T-helper 2 cell (primary cell): ENCODE measurements at places on chromosomes 2 and 18.

DNA sequence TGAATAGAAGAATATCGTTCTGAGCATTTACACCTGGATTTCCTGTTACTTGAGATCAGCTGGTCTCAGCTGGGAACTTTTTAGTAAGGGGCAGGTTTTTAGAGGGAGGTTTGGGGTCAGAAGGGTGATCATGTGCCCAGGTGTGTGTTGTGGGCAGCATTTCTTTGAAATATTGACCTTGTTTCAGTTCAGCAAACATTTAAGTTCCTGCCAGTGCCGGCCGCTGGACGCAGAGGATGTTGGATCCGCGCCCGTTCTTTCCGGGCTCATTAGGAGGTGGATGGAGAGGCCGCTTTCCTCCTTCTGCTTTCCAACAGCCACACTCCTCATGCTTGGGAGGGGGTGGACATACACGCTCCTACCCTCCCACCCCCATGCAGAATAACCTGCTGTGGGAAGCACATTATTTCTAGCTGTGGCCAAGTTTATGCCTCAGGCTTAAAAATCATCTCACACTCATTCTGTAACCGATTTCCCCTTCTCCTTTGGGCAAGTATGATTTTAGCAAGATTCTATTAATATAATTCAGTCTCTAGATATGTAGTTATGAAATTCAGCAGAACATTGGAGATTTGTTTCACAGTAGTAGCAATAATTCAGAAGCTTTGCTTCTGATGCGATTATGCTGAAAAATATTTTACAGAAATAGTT, 131.4 kb downstream of the ZNF236 start:
- DNase-seq = no peak

DNA sequence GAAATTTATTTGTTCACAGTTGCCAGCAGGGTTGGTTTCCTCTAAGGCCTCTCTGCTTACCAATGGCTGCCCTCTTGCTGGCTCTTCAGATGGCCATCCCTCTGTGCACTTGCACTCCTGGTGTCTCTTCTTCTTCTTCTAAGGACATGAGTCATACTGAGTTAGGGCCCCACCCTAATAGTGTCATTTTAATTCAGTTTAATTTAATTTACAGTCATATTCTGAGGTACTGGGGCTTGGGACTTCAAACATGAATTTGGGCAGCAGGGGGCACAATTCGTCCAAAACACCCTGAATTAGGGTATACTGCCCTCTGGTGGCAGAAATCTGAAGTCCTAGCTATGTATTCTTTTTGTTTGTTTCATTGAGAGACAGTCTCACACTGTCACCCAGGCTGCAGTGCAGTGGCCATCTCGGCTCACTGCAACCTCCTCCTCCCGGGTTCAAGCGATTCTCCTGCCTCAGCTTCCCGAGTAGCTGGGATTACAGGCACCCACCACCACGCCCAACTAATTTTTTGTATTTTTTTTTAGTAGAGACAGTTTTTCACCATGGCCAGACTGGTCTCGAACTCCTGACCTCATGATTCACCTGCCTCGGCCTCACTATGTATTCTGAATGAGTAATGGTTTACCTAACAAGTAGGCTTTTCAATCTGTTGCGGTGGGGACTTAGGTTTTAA, 19.8 kb downstream of the SLC4A1AP start:
- DNase-seq = peak; percentile 71

DNA sequence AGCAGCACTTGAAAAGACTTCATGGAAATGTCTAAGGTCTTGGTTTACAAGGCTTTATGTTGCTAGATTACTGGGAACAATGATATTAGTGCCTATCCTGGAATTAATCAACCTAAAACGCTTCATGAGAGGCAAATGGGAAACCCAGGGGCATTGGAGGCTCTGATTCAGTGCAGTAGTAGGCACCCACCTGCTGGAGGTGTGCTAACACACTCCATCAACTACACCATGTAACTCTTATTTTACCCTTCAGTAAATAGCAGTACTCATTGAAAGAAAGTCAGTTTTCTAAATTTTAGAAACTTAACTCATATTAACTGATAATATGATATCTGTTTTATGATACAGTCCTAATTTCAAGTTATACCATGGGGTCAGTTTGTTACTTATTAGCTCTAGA, 17.4 kb upstream of the HNRNPA3 start:
- DNase-seq = no peak

DNA sequence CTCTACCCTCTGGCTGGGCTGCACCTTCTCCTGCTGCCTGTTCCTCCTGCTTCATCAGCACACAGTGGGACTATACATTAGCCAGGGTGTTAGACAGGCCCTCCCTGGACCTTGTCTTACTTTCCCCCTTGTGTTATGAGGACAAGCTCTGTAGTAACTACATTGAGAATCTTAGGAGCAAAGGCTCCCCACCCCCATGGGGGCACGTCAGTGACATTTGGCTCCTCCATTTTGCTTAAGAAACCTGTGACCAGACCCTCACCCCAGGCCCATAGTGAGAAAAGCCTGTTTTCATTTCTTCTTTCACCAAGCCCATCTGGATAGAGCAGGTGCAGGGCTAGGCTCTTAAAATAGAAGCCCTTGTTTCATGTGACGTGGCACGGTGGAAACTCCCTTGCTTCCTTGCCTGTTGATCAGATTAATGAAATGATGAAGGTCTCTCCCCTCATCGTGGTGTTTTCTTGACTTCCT, 146.7 kb downstream of the RPIA start:
- DNase-seq = peak; percentile 14

DNA sequence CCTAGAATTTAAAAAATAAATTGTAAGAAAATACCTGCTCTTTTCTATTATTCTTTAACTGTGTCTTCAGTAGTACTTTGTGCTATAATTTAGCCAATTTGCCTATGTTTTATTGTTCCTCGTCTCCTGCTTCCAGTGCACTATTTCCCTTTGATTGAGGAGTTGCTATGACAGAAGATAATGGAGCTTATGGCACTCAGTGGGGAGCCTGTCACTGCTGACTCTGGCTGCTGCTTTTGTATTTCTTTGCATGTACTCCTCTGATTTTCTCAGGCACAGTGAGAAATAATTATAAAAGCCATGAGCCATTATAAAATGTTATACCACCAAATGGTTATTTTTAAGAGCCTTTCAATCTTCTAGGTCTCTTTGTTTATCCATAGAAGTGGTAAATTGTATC, 1310.8 kb upstream of the SLC39A10 start:
- DNase-seq = no peak

DNA sequence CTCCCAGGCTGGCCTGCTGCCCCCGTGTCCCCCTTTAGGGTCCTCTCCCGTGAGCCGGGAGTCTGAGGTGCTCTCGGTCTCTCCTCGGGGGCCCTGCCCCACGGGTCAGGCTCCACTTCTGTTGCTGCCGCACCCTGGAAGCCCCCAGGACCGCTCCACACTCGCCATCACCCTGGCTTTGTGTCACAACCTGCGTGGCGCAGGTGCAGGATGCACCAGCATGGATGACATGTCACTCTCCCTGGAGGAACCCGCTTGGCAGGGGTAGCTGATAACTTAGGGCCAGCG, 10.8 kb upstream of the ARHGEF4 start:
- no peak for DNase-seq

DNA sequence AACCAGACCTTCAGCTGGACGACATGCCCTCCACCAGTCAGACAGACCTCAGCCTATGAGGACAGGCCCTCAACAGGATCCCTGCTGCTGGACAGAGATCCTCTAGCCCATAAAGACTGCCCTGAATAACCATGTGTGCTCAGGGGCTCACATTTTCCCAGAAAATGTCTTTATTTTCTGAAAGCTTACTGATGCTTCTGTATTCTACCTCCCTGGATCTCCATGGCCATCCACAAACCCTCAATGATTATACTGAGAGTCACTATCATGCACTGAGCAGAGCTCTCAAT, 1.8 kb upstream of the PTPN18 start:
- no peak for DNase-seq
